ENCODE measurements at places on chromosomes 4 and X. TPM values are rescaled to one million over a fixed set of nuclear protein-coding genes. Genes with fewer than 3 reads are reported as not detected.

GRCh38 chrX:73963682-73964081 lies 340.3 kb upstream of the ZCCHC13 start:
- no peak for DNase-seq

GAGE12H gene
- not detected for total RNA-seq

DNA sequence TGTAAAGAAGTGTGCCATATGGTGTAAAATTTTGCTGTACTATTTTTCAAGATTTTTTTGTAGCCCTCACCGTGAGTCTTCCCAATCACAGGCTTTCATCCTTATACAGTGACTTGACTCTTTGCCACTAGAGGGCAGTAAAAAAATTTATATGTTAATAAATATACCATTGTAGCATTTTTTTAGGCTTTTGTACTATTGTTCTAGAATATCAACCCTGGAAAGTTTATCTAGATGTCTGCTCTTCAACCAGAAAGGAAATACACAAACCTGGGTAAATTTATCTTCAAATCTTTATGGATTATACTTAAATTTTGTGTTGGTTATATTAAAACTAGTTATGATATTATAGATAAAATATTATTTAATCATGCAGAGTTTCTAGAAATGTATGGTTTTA lies 235.3 kb downstream of the TENM3 start:
- DNase-seq = no peak

DNA sequence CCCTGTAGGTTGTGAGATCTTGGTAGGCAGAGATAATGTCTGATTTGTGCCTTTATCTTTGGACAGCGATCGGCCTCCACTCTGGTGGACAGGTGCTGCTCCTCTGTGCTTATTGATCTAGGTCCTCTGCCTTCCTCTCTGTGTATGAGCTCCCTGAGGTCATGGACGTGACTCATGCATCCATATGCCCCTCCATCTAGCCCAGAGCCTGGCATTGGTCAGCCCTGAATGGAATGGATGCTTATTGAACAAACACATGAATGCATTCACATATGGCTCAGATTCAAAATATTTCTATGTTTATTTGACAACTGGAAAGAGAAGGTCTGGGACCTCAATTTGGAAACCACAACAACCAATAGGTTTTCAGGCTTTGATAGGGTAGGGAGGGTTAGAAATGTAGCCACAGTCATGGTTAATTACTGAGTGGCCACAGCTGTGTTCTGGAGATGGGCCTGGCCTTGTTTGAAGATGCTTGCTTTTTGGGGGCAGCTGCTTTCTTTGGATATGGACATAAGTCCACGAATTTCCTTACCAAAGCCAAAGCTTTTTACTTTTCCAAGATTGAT lies 76.2 kb downstream of the SEL1L3 start:
- no peak for DNase-seq

DNA sequence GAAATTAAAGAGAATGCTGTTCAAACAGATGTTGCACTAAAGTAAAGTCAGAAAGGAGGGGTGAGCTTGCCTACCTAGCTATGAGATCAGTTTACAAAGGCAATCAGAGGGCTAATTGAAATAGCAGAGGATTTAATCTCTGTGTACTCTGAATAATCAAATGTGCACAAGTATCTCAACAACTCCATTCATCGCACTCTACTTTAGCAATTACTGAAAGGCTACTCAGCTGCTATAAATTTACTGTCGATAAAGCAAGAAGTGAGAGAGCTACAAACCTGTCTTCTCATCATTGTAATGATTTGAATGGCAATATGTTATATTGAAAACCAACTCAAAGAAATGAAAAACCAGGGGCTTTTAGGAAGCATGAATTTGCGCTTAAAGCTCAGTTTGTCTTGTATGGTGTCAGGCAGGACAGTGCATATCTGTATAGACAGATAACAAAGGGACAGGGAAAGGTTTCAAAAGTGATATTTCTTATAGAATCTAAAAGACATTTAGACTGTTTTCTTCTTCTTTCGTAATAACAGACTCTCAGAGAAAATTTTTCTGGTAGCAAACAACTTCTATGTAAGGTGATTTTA lies 34.8 kb downstream of the GC start:
- DNase-seq = no peak

GLOD5 gene
- not detected for total RNA-seq

DNA sequence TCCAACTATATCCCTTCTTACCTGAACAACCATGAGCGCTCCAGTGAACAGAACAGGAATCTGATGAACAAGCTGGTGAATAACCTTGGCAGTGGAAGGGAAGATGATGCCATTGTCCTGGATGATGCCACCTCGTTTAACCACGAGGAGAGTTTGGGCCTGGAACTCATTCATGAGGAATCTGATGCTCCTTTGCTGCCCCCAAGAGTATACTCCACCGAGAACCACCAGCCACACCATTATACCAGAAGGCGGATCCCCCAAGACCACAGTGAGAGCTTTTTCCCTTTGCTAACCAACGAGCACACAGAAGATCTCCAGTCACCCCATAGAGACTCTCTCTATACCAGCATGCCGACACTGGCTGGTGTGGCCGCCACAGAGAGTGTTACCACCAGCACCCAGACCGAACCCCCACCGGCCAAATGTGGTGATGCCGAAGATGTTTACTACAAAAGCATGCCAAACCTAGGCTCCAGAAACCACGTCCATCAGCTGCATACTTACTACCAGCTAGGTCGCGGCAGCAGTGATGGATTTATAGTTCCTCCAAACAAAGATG lies 870.2 kb downstream of the ADGRL3 start:
- DNase-seq = no peak

CT45A5 gene
- total RNA-seq = not detected

DNA sequence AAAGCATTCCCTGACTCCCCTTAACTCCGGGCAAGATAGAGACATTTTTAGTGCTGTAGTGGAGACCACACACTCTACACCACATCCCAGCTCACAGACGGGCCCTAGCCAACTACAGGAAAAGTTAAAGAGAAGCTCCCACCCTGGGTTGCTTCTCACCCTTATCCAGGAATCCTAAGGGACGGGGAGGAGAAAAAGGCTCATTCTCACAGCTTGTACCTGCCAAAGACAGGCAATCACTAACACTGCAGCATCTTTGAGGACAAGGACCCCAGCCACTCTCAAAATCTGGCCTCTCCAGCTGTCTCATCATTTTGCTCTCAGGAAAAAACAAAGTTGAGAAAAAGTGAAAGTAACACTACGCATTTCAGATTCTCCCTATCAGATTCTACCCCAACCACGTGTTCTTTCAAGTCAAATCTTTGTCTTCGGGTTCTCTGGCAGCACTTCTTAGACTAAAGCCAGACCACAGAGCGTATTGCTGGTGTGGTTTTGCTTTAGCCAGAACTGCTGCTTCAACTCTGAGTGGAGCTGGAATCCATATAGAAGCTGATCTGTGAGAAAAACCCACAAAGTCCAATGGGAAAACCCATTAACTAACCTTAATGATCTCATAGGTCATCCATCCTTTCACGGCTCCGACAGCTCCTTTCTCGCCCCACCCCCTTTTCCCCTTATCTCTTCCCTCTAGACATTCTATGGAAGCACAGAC lies 605.9 kb upstream of the DIPK2B start:
- no peak for DNase-seq

NUP62CL gene
- total RNA-seq = 1.7 TPM

DNA sequence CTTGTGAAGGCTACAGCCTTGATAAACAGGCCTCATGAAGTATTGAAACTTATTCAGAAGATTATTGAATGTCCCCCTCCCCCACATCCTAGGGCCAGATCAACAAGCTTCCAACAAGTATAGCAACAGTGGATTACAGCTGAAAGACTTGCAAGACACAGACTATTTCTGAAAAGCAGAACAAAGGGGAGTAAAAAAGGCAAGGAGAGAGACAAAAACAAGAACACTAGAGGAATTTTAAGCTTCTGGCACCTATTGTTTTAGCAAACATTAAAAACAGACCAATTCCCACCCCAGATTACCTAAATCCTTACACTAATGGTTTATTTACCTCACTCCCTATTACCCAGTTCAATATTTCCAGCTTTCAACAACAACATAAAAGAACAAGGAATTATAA lies 446.3 kb upstream of the FSTL5 start:
- no peak for DNase-seq

DNA sequence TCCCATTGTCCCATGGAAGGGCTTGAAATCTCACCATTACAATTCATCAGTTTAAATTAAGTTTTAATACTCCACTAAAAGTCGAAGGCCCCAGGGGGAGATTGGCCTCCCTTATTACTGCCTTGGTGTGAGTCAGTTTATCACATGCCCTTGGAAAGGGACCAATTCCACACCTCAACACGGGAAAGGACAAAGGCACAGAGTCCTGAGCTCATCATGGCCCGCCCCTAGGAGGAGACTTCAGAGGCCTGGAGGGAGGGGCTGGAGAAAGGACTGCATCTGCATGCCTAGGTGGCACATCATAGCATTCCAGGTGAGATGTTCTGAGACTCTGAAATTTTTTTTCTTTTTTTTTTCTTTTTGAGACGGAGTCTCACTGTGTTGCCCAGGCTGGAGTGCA lies 2.8 kb upstream of the SEL1L3 start:
- no peak for DNase-seq

DNA sequence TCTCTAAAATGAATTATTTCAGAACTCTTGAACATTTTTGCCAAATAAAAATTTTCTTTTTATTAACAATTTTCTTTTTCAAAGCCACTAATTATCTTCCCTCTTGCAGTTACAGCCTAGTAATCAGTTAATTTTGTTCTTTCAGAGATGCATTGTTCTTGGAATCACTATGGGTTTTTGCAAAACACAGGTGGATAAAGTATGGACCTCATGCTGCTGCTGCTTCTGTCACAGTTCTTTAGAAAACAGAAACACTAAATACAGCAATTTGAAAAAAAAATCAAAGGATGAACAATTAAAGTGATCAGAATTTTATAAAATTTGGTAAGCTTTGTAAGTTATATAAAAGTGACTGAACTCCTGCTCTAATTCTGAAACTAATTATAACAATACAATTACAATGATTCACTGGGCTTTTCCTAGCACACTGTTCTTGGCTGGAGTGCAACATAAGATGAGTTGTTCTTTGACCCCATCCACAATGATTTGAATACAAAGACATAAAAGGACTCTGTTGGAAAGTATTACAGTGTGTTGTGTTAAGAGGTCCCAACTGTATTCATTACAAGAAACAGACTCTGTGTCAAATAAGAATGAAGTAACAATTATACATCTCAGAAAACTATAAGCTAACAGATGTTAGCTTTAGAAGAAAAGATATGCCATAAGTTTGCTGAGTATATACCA lies 59.4 kb upstream of the GK2 start:
- DNase-seq = no peak

DNA sequence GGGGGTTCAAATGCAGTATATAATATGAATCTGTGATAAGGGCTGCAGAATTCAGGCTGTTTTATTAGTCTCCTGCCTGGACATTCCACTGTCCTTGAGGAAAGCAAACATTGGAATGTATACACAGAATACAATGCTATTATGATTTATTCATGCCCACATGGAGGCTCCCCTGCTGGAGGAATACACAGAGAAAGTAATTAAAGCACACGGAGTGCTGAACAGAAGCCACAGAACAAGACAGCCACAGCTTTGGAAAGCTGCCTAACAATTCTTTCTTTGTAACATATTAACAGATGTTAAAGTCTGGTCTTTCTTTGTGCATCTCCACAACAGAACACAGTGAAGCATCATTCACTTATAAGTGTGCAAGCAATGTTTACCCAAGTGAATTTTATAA lies 155.8 kb downstream of the ARAP2 start:
- no peak for DNase-seq

GRCh38 chr4:101914761-101915160 lies 124.2 kb downstream of the BANK1 start:
- DNase-seq = no peak

FRG2 gene
- not detected for total RNA-seq

- no peak for DNase-seq
These were observed 5.6 kb upstream of the TXK start for GRCh38 chr4:48139691-48140090.

DNA sequence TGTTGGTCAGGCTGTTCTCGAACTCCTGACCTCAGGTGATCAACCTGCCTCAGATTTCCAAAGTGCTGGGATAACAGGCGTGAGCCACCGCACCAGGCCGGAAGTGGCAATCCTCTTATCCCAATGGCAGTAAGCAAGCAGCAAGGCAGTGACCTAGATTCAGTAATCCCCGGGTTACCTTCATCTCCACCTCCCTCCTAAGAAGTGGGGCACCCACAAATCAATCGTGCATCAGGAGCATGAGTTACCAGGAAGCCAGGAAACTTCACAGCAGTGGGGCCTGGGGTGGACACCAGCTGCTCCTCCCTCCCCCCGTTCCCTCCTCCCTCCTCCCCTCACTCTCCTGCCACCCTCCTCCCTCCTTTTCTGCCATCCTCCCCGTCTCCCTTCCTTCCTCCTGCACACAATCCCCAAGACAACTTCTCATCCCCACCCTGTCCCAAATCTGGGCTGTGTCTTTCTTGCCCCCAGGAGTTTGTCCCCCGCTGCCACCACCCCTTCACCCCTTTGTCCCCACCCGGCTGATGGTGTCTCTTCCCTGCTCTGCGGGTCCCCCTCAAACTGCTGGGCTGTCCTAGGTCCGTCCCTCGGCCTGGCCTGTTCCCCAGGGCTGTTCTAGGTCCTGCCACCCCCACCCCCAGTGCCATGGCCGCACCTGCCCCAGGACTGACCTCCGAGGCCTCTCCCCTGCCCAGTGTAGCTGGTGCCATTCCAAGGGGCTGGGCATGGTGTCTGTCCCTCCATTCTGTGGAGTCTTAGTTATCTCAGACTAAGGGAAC lies 2.2 kb downstream of the PDE6B start:
- DNase-seq = no peak

- no peak for DNase-seq
These were observed 136.4 kb downstream of the ADGRL3 start for GRCh38 chr4:61336488-61336887.

DNA sequence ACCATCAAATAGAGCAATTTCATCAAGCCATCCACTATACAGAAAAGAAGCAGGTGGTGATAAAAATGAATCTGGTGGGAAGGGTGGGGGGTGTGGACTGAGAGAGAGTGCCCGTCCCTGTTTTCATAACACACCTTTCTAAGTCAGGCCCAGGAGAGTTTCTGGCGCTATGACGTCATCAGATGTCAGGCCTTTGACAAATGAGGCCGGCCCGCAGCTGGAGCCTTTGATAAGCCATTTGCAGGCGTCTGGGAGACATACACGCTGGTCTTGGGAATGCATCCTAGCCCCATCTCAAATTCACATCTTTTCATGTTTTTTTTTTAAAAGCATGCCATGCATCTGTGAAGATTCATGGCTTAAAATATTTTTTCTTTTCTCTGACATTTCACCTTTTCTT lies 404.5 kb downstream of the BCOR start:
- no peak for DNase-seq

RTL3 gene
- total RNA-seq = 0.19 TPM

ABCG2 gene
- total RNA-seq = 4.6 TPM

DUSP21 gene
- total RNA-seq = not detected

FGA gene
- not detected for total RNA-seq

BMP3 gene
- 0.11 TPM for total RNA-seq

TKTL1 gene
- not detected for total RNA-seq

S100P gene
- 61.9 TPM for total RNA-seq

DNA sequence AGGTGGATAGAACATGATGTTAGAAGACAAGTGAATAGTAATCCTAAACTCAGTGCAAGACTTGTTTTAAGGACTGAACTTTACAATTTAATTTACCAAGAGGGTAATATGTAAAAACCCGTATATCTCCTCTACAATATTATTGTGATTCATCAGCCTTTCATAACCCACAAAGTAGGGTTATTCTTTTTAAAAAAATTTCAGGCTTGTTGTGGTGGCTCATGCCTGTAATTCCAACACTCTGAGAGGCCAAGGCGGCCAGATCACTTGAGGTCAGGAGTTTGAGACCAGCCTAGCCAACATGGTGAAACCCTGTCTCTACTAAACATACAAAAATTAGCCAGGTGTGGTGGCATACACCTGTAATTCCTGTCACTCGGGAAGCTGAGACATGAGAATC lies 7.2 kb downstream of the IBSP start:
- DNase-seq = no peak

DCAF12L2 gene
- 0.19 TPM for total RNA-seq
